CD4-positive, alpha-beta memory T cell (primary cell): ENCODE measurements at places on chromosomes 13 and 19. TPM values are rescaled to one million over a fixed set of nuclear protein-coding genes. Genes with fewer than 3 reads are reported as not detected.
A peak's percentile ranks its signal among the peaks of the same experiment; 100 is the strongest.

DNA sequence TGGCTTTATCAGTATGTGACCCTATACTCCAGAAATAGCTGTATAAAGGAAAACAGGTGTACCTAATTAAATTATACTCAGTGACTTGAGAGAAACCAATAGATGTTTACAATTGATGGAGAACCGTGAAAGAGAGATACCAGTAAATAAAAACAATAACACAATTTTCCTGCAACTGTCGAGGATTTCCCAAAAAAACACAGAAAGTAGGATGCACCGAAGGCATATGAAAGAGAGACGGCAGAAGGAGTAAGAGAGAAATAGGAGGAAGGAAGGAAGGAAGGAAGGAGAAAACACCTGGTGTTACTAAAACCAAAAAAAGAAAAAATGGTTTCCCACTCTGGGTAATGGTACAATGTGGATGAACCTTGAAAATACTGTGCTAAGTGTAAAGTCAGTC, 6.8 kb upstream of the ZNF229 start:
- no peaks in the 10 kb centered on the region for H3K36me3 ChIP-seq
- H3K4me3 ChIP-seq = no peak overlapping the region
- no peaks in the 10 kb centered on the region for H3K27me3 ChIP-seq
- DNase-seq = no peak

Gene SERTAD1
- total RNA-seq = 11.3 TPM

Gene TTYH1
- not detected for total RNA-seq

- H3K36me3 ChIP-seq = no peaks in the 10 kb centered on the region
- peaks cover 10% of the 10 kb centered on the region for H3K4me1 ChIP-seq
- DNase-seq = no peak
- H3K4me3 ChIP-seq = no peak overlapping the region
Observed at GRCh38 chr13:35473206-35473775, 3.2 kb downstream of the MAB21L1 start.

DNA sequence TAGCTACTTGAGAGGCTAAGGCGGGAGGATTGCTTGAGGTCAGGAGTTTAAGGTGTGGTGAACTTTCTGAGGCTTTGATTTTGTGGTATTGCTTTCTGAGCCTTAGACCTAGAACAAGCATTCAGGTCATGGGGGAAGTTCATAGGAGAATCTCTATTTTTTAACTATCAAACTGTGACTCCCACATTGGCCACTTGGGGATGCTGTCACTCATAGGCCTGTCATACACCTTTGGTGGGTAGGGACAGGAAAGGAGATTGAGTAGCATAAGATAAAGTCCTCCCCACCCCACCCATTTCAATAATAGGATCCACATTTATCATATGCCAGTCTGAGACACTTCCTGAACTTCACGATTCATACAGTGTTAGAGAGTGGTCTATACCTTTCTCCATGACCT, 41.9 kb upstream of the PSG2 start:
- H3K27me3 ChIP-seq = no peaks in the 10 kb centered on the region
- H3K4me1 ChIP-seq = no peaks in the 10 kb centered on the region
- no peaks in the 10 kb centered on the region for H3K36me3 ChIP-seq
- no peak overlapping the region for H3K4me3 ChIP-seq

- DNase-seq = no peak
- no peak overlapping the region for H3K4me3 ChIP-seq
- no peaks in the 10 kb centered on the region for H3K27me3 ChIP-seq
- H3K36me3 ChIP-seq = no peaks in the 10 kb centered on the region
Observed at GRCh38 chr19:30092721-30093569, 150.9 kb downstream of the URI1 start.

DNA sequence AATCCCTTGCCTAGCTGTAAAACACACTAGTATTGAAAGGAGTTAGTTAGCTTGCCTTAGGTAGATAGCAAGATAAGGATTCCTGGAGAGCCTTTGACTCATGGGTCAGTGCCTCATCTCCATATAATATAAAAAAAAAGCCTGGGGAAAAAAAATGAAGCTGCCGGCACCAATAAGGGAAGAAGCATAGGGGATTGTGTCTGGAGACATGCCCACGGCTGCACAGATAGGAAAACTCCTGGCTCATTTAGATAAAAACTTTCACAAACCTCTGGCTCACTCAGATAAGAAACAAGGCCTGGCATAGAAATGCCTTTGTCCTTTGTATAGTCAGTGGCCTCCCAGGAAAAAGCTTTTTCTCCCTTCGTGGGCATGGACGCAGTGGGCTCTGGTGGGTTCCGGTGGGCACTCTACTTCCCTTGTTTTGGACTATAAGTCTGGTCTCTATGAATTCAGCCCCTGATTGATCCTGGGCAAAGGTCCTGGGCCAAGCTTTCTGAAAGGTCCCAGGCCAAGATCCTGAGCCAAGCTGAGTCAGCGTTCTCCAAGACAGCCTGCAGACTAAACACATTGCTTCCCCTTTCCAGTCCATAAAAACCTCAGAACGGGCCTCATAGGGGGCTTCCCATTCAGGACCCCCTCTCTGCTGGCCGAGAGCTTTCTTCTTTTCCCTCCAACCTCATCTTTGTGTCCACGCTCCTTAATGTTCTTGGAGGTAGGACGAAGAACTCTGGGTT, 4.9 kb upstream of the OR7A17 start:
- no peaks in the 10 kb centered on the region for H3K36me3 ChIP-seq
- no peak overlapping the region for H3K27ac ChIP-seq
- no peak overlapping the region for H3K4me3 ChIP-seq
- H3K27me3 ChIP-seq = no peaks in the 10 kb centered on the region
- H3K4me1 ChIP-seq = no peaks in the 10 kb centered on the region

GRCh38 chr19:35017507-35017906, 12.8 kb upstream of the SCN1B start:
- no peaks in the 10 kb centered on the region for H3K27me3 ChIP-seq
- H3K27ac ChIP-seq = no peak overlapping the region
- H3K4me3 ChIP-seq = no peak overlapping the region

- H3K4me1 ChIP-seq = peaks cover 18% of the 10 kb centered on the region
- no peaks in the 10 kb centered on the region for H3K27me3 ChIP-seq
- H3K4me3 ChIP-seq = no peak overlapping the region
- no peak for DNase-seq
- H3K36me3 ChIP-seq = no peaks in the 10 kb centered on the region
- H3K27ac ChIP-seq = no peak overlapping the region
Observed at GRCh38 chr13:50531917-50532899, 311.3 kb downstream of the DLEU7 start.

DNA sequence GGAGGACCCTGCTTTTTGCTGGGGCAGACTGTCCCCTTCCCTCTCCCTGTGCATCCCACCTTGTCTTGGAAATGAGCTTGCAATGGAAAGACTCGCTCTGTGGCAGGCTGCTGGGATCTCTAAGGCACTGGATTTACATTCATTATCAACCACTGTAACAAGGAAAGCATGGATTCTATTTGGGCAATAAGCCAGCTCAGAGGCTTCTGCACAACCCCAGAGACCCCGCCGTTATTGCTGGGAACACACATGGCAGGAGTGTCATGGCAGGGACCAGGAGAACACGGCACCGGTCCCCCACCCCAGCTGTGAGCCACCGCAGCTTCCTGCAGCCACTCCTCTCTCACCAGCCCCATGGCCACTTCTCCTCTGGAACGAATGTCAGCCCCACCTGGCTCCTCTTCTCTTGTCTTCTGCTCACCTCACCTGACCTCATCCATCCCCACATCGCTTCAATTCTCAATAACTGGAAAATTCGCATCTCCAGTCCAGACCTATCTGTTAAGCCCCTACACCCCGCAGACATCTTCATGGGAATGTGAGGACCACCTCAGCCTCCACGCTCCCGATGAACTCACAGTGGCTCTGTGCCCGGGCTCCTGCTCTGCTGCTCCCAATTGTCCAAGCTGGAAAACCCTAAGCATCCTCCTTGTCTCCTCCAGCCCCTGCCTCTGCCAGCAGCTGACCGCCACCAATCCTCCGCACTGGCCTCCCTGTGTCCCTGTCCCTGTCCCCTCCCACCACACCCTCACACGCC, 181.5 kb downstream of the USP12 start:
- H3K4me1 ChIP-seq = no peaks in the 10 kb centered on the region
- H3K36me3 ChIP-seq = no peaks in the 10 kb centered on the region

Gene ZNF177
- total RNA-seq = 1.7 TPM

DNA sequence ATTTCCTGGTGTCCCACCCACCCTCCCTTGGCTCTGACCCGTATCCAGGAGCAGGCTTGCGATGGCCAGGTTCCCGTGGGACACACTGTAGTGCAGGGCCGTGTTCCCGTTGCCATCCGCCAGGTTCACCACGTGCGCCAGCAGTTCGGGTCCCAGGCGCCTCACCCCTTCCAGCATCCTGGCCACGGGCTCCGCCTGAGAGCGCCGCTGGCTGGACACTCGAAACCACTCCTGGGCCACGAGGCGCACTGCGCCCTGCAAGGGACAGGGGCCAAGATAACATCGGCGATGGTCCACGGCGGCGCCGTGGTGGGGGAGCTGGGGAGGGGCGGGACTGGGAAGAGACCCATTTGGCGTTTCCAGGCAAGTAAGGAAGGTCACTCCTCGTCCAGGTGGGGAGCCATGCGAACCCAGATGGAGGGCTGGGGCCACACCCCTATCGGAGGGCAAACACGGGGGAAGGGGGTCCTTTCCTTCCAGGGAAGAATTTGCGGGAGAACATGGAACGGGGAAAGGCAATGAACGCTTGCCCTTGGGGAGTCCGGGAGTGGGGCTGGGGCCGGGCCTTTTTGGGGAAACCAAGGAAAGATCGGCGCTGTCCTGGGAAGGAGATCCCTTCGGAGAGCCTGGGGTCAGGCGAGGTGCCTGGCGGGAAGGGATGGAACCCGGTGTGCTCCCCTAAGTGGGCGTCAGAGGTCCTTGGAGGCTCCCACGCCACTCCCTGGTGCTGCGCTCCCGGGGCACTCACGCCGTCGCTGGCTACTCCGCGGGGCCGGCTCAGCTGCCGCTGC, 9.9 kb downstream of the KANK3 start:
- no peak for DNase-seq
- H3K36me3 ChIP-seq = no peaks in the 10 kb centered on the region
- no peak overlapping the region for H3K4me3 ChIP-seq

GRCh38 chr13:50574731-50575130, 268.8 kb downstream of the DLEU7 start:
- no peaks in the 10 kb centered on the region for H3K36me3 ChIP-seq
- no peak overlapping the region for H3K27ac ChIP-seq
- H3K4me3 ChIP-seq = no peak overlapping the region
- H3K27me3 ChIP-seq = no peaks in the 10 kb centered on the region
- no peaks in the 10 kb centered on the region for H3K4me1 ChIP-seq
- no peak for DNase-seq

DNA sequence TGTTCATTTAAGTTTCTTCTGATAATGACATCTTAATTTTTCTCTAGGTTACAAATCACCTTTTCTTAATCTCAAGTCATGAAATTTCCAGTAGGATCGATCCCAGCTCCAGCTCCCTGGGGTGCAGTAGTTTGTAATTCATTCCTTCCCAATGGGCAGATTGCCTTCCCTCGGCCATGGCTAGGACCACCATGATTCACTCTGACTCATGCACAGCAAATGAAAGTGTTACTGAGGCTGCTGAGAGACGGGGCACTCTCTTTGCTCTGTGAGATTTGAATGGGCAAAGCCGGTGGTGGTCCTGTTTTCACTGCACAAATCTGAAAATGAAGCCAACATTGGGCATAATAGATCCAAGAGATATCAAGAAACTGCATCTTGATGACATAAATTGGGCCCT, 202.8 kb upstream of the IRS2 start:
- no peaks in the 10 kb centered on the region for H3K4me1 ChIP-seq
- H3K36me3 ChIP-seq = no peaks in the 10 kb centered on the region
- no peak overlapping the region for H3K27ac ChIP-seq
- H3K4me3 ChIP-seq = no peak overlapping the region

GRCh38 chr19:40552848-40553247, 23.8 kb upstream of the SHKBP1 start:
- H3K27me3 ChIP-seq = peaks cover 5% of the 10 kb centered on the region
- H3K4me1 ChIP-seq = peaks cover 5% of the 10 kb centered on the region
- H3K27ac ChIP-seq = no peak overlapping the region
- DNase-seq = no peak

GRCh38 chr13:50125304-50125553, 110.0 kb downstream of the KCNRG start:
- H3K36me3 ChIP-seq = peaks cover 6% of the 10 kb centered on the region
- peak overlapping the region; percentile 98 for H3K27ac ChIP-seq
- H3K4me1 ChIP-seq = peaks cover 67% of the 10 kb centered on the region

DNA sequence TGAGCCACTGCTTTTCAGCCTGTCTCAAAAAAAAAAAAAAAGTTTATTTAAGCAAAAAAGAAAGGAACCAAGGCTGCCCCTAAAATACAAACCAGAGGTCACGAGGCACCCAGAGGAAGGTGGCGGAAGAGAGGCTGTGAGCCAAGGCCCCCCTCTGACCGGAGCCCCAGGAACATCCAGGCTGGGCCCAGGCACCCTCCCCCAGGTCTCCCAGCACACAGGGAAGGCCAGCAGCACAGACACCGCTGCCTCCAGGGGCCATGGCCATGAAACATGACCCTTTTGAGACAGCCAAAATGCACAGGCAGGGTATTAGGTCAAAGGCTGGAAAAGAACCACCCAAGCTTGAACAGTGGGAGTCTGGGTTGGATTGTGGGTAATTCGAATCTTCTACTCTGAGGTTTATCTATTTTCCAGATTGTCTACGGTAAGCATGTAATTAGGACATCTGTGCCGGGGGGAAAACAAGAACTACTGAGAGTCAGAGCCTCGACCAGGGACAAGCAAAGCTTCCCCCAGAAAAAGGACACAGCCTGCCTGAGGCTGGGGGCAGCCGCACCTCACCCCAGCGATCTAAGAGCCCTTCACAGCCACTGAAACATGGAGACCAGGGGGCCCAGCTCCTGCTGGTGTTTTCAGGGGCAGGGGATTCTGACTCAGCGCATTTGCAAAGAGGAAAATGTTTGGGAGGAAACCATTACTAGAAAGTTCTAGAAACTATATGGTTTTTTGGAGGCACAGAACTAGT, 8.4 kb downstream of the PEX11G start:
- H3K36me3 ChIP-seq = no peaks in the 10 kb centered on the region
- no peak overlapping the region for H3K27ac ChIP-seq
- DNase-seq = no peak
- H3K27me3 ChIP-seq = no peaks in the 10 kb centered on the region
- peaks cover 5% of the 10 kb centered on the region for H3K4me1 ChIP-seq

- DNase-seq = no peak
- H3K27ac ChIP-seq = no peak overlapping the region
- H3K4me3 ChIP-seq = no peak overlapping the region
- no peaks in the 10 kb centered on the region for H3K27me3 ChIP-seq
- no peaks in the 10 kb centered on the region for H3K4me1 ChIP-seq
Observed at GRCh38 chr19:19348266-19348665, 27.6 kb downstream of the MAU2 start.

DNA sequence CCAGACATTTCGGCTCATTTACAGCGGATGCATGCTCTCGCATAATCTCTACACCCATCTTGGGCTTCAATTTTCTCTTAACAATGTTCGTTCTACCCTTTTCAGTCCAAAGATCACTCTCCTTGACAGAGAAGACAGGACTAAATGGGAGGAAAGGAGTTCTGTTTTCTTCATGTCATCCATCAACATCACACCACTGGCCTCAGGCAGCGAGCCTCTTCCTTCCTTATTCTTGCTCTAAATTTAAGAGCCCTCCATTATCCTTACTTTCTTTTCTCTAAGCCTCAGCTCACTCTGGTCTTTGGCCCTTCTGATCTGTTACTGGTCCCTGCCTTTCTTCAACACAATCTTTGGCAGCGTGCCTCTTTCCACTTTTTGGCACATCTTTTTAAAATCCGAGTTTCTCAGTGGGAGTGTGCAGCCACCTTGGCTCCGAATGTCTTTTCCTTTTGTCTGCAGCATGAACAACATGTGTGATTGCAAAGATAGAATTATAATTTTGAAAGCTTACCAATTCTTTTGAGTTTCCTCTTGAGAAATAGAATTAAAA, 98.7 kb downstream of the FAM216B start:
- no peaks in the 10 kb centered on the region for H3K4me1 ChIP-seq
- no peak overlapping the region for H3K4me3 ChIP-seq
- no peaks in the 10 kb centered on the region for H3K27me3 ChIP-seq
- H3K27ac ChIP-seq = no peak overlapping the region
- DNase-seq = no peak

Gene INSR
- 2.2 TPM for total RNA-seq
